ENCODE measurements at places on chromosomes 12 and 14.

- no peak for DNase-seq
Measured at GRCh38 chr12:75087654-75088053, 122.0 kb downstream of the KCNC2 start.

DNA sequence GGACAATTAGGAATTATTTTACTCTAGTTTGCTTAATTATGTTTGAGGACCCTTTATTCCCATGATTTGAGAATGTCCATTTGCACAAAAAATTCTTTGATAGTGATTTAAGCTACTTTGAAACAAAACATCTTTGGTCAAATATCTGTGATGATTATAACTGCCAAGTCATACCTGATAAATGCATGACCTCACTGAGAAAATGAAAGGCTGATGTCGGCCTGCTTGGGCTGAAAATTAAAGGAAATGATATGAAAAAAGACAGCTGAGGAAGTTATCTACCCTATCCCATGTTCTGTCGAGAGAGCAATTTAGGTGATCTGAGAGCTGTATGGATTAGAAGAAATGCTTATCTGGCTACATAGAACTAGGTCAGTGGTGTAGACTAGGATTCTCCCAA, 43.6 kb downstream of the ATL1 start:
- DNase-seq, result no peak

- no peak for DNase-seq
Measured at GRCh38 chr12:105033851-105034250, 47.7 kb downstream of the NOPCHAP1 start.

- DNase-seq, result peak; percentile 86
Measured at GRCh38 chr12:100375038-100375735, 18.3 kb downstream of the SLC17A8 start.

- DNase-seq, result peak; percentile 44
Measured at GRCh38 chr14:24080888-24081738, 9.8 kb downstream of the CPNE6 start.

DNA sequence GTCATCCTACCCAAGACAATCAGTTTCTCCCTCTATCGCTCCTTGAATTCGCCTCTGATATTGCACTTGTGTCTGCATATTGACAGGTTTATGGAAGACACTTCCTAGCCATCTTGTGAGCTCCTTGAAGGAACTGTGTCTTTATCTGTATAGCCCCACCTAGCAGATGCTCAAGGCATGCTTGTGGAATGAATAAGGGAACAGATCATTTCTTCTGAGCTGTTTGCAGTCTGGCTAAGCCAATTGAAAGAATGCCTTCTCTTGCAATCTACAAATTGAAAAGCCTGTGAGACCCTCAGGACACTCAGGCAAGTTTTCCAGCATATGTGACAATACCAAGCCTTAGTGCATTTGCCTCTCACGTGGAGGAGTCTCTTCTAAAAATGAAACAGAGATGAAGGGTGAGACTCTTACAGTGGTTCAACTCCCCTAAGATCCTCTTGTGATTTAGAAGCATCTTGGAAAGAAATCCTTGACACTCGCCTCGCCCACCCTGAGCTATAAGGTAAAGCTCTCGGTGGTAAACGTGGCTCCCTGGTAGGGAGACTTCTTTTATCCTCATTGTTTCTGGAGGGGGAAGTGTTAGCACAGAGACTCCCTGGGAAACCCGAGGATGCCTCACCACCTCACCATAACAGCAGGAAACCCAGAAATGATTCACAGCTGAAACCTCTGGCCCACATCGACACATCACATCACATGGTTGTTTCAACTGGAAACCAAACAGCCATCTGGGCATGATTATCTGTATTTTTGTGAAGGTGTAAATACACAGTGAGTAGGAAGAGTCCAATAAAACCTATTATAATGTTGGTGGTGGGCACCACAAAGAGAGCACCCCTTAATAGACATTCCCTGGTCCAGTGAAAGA, 112.3 kb upstream of the BCL2L14 start:
- no peak for DNase-seq

DNA sequence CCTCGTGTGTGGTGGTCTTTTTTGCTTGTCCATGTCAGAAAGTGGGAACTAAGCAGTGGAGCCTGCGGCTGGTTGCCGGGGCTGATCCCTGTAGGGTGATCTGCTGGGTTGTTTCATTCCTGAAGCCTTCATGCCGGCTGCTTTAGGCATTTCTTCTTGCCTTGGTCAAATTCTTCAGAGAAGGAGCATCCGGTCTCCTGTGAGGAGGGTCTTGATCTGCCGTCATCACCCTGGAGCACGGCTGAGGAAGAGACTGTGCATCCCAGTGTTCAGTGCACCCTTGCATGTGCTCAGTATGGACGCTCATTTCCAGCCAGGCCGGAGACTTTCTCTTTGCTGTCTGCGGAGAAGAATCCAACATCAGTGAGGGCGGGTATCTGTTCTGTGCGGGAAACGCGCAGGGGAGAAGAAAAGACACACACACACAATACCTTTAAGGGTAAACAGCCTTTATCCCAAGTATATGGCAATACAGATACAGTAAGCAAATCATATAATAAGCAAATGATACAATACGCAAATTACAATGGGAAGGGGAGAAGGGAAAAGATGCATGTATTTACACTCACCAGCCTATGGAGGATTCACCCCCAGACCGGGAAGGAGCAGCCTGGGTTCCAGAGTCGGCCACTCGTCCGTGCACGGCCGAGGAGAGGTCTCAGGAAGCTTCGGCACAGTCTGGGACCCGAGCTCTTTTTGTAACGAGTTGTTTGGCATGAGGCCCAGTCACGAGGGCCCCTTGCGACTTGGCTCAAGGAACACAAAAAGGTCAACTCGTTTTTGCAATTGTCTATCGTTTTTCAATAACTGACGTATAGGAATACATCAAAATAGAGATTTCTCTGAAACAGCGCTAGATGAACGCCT, 1366.8 kb upstream of the TMEM132C start:
- no peak for DNase-seq

- DNase-seq, result no peak
Measured at GRCh38 chr12:65858831-65859230, 34.5 kb downstream of the HMGA2 start.

DNA sequence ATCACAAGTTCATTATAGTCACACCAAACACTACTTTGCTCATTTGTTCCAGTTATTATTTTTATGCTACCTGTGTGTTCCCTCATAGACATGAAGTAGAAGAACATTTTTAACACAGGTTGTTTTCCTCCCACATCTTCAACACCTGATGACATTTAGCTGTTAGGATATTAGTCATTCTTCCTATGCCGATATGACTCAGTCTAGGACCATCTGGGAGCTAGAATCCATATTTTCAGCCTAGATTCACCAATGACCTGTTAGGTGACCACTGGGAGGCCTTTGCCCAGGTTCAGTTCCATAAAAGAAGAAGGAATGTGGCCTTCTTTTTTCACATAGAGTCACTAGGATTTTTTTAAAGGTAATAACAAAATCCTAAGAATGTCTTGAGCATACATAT, 222.8 kb downstream of the C12orf42 start:
- DNase-seq, result no peak

- no peak for DNase-seq
Measured at GRCh38 chr14:21768875-21769257, 95.2 kb upstream of the OR4E1 start.

DNA sequence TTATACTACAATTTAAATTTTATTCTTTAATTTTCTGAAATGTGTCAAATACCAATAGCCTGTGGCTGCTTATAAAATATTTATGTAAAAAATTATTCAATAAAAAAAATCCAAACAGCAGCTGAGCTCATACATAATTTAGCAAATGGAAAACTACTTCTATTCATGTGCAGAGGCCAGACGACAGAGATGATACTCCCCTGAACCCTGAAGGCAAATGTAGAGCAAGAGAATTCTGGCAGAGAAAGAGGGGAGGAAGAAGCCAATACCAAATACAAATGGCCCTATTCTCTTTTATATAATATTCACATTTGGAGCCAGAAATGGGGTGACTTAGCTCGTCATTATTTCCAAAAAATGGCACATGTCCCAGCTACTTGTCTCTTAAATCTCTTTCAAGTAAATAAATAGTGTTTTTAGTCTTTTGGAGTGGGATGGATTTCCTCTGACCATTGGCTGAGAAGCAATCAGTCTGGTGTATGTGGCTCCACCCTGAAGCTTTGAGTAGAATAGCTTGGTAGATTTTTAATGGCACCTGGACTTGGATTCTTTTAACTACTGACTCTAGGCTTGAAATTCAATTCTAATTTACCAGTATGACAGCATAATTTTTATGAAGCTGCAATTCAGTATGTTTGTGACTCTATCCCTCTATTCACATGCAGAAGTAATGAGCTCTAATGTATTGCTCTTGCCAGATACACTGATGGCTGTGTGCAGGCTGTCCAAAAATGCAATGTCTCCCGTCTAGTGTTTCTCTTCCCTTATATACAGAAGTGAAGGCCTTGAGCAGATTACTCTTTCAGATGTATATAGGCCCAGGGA, 113.4 kb upstream of the SCAF11 start:
- DNase-seq, result no peak

- no peak for DNase-seq
Measured at GRCh38 chr14:88541324-88541723, 13.5 kb downstream of the PTPN21 start.

GRCh38 chr14:50452296-50452695, 55.6 kb upstream of the CDKL1 start:
- no peak for DNase-seq

DNA sequence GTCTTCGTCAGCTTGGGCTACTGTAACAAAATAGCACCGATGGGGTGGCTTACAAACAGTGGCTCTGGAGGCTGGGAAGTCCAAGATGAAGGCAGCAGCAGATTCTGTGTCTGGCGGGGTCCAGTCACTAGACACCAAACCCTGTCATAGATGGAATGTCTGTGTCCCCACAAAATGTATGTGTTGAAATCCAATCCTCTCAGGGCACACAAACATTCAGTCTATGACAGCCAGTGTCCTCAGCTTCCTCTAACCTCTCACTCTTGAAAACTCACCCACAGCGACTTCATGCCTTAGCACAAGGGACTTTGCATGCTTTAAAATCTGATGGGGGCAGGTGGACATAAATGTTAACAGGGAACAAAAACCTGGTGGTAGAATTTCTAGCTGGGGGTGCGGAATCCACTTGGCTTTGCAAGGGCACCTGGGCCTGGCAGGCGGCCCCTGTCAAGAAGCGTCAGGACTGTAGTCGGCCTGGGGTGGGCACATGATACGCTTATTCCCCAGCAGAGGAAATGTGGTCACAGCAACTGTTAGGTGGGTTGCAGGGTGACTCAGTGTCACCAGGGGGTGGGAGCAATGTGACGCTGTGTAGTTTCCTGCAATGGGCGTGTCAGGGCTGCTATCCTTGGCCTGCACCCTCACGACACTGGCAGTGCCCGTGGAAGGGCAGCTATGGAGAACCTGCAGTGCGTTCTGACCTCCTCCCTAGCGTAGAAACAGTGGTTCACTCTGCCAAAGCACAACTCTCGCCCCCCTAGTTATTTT, 17.7 kb downstream of the RIN3 start:
- no peak for DNase-seq

- no peak for DNase-seq
Measured at GRCh38 chr12:88419794-88420193, 160.5 kb downstream of the KITLG start.

GRCh38 chr14:63257299-63257698, 53.1 kb downstream of the RHOJ start:
- DNase-seq, result no peak

GRCh38 chr14:91021991-91022621, 38.3 kb downstream of the RPS6KA5 start:
- DNase-seq, result no peak

- DNase-seq, result no peak
Measured at GRCh38 chr14:26187996-26188620, 409.7 kb downstream of the NOVA1 start.

- DNase-seq, result no peak
Measured at GRCh38 chr12:62301080-62301798, 41.0 kb downstream of the USP15 start.

DNA sequence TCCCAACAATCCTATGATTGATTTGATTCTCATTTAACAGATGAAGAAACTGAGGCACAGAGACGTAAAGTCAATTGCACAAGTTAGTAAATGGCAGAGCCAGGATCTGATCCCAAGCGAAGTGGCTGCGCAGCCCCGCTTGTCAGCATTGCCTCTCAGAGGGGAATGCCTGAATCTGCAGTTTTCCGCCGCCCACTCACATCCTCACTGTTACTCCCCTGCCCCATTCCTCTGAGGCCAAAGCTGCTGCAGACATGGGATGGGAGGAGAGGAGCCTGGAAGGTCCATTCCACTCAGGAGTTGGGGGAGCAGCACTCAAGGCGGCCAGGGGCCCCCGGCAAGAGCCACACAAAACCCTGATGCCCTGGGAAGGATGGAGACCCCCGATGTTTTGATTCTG, 1.0 kb downstream of the NRIP2 start:
- no peak for DNase-seq

DNA sequence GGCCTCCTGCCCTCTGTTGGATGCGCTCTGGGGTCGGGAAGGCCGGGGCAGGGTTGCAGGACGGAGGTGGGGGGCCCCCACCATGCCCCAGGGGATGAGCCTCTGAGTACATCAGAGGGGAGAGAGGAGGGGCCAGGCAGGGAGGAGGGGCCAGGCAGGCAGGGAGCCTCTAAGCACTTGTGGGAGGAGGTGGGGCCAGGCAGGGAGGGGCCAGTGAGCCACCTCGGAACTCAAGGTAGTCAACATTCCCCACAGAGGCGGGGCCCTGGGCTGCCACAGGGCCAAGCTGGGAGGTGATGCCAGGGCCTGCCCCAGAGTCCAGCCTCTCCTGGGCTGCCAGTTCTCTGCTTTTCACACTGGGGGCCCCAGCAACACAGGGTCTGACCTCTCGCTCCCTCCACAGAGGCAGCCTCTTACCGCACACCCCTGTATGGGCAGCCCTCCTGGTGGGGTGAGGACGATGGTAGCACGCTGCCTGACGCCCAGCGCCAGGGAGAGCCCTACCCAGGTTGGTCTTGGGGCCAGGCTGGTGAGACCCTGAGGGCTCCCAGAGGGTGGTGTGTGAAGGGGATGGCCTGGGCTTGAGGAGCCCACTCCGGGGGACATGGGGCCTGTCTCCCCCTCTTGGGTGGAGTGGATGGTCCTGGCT, 17.4 kb downstream of the CEP170B start:
- DNase-seq, result no peak

- DNase-seq, result no peak
Measured at GRCh38 chr12:99847936-99848335, 136.8 kb downstream of the ANKS1B start.

- no peak for DNase-seq
Measured at GRCh38 chr14:68153275-68153674, 333.7 kb downstream of the RAD51B start.

- DNase-seq, result peak; percentile 24
Measured at GRCh38 chr12:127723251-127723650, 543.7 kb upstream of the TMEM132C start.

DNA sequence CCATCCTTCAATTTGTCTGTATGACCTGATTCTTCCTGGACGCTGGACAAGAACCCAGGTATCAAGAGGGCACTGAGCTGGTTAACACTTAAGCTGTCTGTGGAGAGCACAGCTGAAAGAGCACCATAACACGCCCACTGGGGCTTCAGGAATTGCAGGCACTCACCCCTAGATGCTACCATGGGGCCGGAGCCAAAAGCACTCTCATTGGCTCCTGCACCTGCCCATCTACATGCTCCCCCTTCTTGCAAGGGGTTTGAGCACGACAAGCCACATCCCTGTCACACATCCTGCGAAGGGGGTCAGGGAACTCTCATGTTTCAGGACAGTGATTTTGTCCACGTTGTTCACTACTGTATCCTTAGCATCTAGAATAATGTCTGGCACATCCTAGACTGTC, 35.1 kb upstream of the TBC1D15 start:
- no peak for DNase-seq

- DNase-seq, result no peak
Measured at GRCh38 chr12:98416845-98417244, 98.5 kb upstream of the TMPO start.

GRCh38 chr12:286531-287300, 24.1 kb upstream of the SLC6A13 start:
- DNase-seq, result no peak

GRCh38 chr12:49015196-49015595, 3.4 kb downstream of the PRKAG1 start:
- no peak for DNase-seq
